ENCODE measurements at places on chromosomes 2 and 18.

DNA sequence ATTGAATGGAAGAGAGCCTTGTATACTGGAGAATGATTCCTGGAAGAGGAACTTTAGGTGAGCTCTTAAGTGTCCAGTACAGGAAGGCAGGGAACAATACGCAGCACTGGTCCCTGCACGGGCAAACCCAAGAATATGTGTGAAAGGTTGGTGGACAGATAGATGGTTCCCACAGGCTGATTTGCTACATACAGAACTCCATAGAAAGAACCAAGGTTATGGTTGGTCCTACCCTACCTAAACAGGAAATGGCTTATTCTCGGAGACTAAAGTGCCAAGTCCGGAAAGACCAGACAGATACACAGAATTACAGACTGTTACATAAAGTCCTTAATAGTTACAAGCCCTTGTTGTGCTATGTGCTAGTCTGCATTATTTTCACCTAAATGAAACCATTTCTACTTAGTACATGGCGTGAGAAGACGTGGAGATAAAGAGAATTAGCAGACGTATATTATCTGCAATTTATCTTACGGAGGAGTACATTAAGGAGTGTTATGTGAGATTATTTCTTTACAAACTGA, 1.2 kb downstream of the REV1 start:
- no peak for DNase-seq

- no peak for DNase-seq
These were observed 105.9 kb upstream of the RMDN2 start for GRCh38 chr2:37819186-37819585.

DNA sequence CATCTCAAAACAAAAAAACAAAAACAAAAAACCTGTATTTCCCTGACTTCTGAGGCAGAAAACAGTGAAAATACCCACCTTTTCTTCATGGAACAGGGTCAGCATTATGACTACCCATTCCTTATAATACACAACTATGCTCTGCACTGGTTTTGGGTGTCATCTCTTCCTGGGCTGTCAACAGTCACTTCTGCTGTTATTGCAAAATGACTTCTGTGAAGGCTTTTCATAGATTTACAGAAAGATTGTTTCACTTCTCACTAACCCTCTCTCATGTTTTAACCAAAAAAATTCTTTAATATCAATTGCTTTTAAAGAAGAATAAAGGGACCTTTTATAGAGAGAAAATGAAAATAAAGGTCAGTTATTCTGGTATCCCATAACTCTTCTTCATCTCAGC, 26.5 kb upstream of the PIK3C3 start:
- DNase-seq: peak; percentile 16

DNA sequence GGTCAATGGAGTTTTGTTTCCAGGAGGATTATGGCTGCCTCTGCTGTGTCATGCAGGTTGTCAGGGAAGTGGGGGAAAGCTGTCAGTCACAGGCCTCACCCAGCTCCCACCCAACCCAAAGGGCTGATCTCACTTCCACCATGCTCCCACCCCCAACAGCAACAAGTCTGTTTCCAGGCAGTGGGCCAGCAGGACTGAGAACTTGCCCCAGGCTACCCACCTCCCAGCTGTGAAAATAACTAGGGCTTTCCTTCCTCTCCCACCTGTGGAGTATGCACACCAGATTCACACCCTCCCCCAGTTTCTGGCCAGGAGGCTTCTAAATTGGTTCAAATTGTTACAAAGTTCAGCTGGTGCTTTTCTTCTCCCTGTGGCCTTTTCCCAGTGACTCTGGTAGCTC, 95.6 kb upstream of the ACVR1 start:
- no peak for DNase-seq

DNA sequence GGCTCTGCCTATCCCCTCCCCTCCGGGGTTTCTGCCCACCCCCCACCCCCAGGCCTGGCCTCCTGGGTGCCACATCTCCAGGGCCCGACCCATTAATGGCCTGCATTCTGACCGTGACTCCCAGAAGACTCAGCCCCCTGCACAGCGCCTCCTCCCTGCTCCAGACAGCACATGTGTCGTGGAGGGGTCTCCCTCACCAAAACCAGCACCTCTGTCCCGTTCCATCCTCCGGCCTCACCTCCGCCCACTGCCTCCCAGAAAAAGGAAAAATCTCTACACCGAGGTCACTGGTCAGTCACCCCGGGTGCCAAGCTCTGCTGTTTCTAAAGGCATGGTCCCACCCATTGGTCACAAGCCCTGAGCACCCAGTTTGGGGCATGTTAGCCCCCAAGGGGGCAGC, 65.2 kb downstream of the GBX2 start:
- DNase-seq: no peak

- DNase-seq: no peak
These were observed 20.1 kb downstream of the GPR35 start for GRCh38 chr2:240645346-240645745.

GRCh38 chr2:189702071-189702470, 27.6 kb downstream of the ANKAR start:
- no peak for DNase-seq

DNA sequence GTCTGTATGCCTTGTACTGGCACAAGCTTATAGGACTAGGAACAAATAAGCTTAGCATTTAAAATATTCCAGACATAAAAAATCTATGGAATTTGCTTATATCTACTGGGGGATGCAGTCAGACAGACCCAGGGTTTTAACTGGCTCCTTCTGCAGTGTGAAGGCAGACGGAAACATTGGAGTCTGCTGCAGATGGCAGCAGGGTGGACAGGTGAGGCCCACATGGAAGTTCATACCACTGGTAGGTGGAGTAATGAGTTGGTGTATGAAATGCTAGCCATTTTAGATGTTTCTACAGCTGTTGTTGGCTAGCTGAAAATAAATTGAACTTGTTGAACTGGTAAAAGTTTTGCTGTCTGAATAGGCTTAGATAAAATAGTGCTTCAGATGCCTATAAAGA, 17.7 kb downstream of the SPTBN1 start:
- DNase-seq: no peak

DNA sequence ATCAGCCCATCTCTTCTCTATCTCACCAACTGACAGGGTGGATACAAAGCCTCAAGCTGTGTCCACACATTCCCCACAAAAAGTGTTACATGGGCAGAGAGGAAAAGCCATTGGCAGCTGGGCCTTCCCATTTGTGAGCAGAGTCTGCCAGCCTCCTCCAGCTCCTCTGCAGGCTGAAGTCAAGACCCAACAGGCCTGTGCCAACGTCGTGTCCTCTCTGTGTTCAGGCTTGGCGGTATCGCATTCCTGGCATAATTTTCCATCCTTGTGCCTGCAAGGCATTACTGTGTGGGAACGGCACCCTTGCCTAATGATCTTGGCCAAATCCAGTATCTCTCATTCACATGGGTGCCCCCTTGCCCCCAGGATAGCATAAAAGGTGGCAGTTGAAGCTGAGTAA, 41.5 kb upstream of the APCDD1 start:
- DNase-seq: no peak

DNA sequence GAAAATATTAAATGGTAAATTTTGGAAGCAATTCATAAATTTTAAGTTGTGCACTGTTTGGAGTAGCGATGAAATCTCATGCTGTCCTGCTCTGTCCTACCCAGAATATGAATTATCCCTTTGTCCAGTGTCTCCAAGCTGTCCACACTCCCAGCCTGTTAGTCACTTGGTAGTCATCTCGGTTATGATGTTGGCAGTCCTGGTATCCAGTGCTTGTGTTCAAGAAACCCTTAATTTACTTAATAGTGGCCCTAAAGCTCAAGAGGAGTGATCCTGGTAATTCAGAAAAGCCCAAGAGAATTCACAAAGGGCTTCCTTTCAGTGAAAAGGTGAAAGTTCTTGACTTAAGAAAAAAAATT, 71.8 kb upstream of the STAM2 start:
- no peak for DNase-seq

DNA sequence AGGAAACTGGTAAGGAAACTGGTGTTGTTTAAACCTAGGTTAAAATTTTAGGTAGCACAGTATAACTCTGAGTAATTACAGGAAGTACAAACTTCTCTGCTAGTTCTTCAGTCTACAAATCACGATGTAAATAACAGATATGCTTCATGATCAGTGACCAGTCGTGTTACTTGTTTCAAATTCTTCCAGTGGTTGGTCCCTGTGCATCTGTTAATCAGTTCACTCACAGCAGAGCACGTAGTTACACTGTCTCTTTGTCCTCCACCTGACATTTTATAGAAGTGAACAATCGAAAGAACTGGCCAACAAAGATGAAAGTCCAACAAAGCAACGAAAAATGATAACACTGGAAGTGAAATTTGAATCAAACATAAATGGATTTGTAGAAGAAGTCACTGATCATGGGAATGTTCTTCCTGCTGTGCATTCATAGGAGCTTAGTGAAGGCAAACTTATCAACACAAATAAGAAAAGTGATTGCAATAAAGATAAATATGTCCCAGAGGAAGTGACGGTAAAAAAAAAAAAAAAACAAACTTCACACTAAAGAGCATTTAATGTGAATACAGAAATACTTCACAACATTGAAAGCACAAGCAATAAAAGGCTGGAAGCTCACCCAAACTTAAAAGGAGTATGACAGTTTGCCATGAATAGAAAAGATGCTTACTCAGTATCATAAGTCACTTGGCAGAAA, 7.0 kb downstream of the EIF2AK2 start:
- no peak for DNase-seq

- DNase-seq: no peak
These were observed 253.5 kb downstream of the NCKAP5 start for GRCh38 chr2:133314795-133315194.

DNA sequence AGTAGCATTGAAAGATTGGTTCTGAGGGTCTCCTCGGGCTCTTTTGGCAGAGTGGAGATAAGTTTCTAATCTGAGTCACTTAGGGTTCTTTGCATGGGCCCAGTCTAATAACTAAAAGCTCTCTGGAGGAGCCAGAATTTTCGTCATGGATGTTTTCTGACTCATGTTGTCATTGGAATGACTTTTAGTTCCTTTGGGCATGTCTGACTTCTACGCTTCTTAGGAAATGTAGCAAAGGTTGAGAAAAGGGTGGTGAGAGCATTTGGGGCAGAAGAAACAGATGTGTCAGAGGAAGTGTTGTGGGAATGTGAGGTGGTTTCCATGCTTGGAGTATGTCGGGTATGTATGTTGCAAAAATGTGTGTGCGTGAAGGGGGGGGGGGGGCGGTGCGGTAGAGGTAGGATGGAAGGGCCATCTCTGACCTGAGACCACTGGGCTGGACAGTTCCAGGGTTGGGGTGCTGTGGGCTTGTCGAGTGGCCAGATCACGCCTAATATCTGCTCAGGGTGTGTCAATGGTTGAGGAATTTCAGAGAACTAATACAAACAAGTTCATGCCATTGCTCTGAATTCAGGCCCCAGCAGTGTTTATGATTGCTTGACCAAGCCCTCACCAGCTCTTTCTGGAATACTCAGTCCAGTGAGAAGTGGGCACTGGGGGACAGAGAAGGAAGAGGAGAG, 26.9 kb downstream of the KLHL29 start:
- no peak for DNase-seq

- DNase-seq: no peak
These were observed 219.9 kb downstream of the SH3RF3 start for GRCh38 chr2:109348671-109349502.

- DNase-seq: no peak
These were observed 23.7 kb upstream of the AP1S3 start for GRCh38 chr2:223860809-223861738.

- DNase-seq: peak; percentile 21
These were observed 62.6 kb downstream of the NBAS start for GRCh38 chr2:15498554-15498953.

DNA sequence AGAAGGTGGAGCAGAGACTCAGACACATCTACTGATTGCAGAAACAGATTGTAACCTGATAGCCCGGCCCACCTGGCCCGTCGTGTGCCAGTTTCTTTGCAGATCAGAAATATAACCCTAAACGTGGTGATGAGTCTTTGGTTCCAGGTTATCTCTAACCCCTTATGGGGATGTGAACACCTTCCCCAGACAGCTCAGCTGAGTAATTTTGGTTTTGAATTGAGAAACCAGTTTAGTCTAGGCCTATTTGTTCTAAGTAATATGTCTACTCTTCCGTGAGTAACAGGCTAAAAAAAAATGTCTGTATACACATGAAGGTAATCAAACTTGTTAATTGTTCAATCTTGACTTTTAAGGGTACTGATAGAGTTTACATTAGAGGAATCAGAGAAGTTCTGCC, 35.7 kb downstream of the RASGRP3 start:
- DNase-seq: no peak

- DNase-seq: no peak
These were observed 119.2 kb upstream of the ACVR1C start for GRCh38 chr2:157747695-157748370.

GRCh38 chr18:11741505-11742145, 52.6 kb downstream of the GNAL start:
- peak; percentile 30 for DNase-seq

Data from suppressor macrophage treated with lipopolysaccharide for 1 hour (primary cell).